ENCODE measurements at places on chromosomes 7 and 10.

DNA sequence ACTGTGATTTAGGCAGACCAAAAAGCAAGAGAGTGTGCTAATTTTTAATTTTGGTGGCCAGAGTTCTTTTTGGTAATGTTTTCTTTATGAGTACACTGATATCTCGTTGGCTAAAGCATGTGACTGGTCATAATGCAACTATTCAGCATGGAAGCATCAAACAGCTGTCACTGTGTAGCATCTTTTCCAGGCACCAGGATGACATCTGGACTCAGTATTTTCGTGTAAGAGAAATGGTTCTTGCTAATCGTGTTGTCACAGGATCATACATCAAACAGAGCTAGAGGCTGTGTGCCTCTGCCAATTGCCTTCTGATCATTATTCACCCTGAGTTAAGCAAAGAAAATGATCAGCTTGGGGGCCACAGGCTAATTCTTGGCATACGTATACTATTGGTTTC, 118.9 kb downstream of the SND1 start:
- no peak for DNase-seq

DNA sequence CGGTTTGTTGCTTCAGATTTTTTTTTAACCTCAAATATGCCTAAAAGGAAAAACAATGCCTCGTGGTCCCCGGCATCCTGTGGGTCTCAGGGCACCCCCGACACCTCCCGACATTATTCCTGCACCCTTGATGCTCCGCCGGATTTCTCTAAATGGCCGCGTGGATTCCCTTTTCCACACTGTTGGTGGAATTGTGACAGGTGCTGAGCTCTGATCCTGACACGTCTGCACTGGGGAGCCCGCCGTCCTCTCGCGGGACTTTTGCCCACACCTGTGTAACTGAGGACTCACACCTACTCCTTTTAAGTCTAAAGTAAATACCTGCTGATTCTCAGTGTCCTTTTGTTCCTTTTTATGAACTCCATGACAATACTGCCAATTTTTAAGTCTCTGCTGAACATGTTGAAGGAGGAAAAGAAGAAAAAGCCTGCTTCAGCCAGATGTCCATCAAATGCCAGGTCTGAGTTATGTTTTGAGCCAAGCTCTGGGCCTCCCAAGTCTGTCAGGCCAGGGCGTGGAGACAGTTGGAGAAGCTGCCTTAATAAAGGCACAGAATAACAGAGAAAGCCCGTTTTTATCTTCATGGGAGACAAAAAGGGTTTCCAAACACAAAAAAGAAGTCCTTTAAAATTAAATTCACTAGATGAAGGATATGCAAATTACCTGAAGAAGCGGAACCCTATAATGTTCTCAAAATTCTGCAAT, 568.2 kb downstream of the DNAJB6 start:
- no peak for DNase-seq

GRCh38 chr7:86747698-86748097, 104.0 kb downstream of the GRM3 start:
- DNase-seq, result no peak

DNA sequence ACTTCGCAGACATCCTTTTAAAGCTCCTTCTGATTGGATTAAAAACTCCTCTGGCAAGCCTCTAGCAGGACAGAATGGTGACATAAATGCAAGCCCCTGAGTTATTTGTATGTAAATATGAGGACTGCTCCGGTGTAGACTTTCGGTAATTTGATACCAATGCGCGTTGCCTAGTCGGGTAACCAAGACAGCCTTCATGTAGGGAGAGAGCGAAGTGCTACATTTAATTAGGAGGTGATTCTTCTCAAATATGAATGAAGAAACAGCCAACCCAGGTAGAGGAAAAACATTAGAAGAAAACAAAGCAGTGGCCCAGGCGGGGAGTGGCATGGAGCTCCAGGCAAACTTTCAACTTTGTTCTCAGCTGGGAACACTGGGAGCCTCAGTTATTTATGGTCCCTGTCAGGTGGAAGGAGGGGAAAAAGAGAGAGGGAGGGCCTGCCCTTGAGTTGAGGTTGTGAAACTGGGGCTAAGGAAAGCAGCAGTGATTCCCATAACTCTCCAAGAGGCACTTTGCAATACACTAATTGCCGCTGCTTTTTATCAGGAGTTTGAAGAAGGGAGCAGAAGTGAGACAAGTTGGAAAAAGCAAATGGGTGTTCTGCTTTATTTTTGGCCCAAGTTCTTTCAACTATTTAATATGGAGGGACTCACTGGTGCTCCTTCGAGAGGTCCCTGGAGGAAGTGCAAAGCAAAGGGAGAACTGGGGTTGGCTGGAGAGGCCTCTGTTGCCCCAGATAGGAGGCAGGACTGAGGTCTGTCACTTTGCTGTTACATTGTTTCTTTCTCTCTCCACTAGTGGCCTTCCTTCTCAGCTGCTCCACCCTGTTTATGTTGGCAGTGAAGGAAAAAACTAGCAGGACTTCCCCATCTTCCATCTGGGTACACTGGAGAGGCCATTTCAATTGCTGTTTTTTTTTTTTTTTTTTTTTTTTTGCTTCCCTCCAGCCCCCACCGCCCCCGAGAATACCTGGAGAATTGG, 234.6 kb upstream of the CCDC6 start:
- DNase-seq, result no peak

DNA sequence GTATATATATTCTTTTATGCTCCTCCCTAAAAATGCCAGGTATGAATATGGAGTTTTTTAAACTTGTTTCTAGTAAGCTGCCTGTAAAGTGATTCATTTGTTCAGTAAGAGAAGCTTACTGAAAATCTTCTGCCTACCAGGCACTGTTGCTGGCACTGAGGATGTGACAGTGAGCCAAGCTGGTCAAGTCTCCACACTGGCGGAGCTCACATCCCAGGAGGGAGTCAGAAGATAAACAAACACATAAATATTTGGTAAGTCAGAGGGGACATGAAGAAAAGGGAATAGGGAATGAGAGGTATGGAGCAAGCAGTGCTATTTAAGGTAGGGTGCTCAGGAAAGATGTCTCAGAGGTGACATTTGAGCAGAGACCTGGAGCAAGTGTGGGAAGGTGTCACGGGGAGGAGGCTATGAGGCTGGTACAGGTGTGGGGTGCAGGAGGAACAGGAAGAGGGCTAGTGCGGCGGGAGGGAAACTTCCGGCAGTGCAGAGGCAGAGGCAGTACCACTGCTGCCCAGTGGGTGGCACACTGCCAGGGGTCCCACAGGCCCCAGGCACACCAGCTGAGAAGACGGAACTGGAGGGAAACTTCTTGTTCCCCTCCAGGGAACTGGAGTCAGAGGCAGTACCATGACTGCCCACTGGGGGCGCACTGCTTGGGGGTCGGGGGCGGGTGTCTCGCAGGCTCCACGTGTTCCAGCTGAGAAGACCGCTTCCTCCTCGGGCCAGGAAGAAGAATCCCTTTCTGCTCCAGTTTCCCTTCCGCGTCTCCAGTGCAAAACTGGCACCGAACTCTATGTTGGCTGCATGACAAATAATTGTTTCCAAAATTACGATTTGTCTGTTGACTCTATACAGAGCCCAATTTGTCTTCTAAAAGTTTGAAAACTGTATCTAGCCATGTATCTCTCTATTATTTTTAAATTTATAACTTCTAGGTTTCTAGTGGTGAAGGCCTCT, 161.0 kb downstream of the TEX36 start:
- no peak for DNase-seq

DNA sequence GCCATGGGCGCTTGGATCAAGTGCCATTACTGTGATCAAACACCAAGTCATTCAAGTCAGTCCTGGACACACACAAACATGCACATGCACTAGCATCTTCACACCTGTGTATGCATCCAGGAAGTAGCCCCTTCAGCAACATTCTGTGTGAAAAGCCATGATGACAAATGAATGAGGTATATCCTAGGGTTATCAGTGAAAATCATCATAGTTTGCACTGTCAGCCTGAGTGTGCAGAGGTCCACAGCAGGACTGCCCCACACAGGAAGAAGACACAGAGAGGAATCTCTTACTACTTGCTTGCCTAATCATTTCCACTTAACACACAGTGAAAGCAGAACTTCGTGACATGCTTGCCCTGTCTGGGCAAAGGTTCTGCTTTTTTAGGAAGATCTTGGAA, 184.0 kb upstream of the ADO start:
- DNase-seq, result no peak

Measured in CD4-positive, alpha-beta T cell treated with Interleukin-21 for 1 hour (primary cell).